Skeletal muscle cell (primary cell): ENCODE measurements at places on chromosomes 12 and 14.

GRCh38 chr12:112539221-112539620 lies 120.5 kb downstream of the PTPN11 start:
- DNase-seq: no peak

- DNase-seq: no peak
Measured at GRCh38 chr14:73696466-73697400, 17.5 kb downstream of the PNMA1 start.

DNA sequence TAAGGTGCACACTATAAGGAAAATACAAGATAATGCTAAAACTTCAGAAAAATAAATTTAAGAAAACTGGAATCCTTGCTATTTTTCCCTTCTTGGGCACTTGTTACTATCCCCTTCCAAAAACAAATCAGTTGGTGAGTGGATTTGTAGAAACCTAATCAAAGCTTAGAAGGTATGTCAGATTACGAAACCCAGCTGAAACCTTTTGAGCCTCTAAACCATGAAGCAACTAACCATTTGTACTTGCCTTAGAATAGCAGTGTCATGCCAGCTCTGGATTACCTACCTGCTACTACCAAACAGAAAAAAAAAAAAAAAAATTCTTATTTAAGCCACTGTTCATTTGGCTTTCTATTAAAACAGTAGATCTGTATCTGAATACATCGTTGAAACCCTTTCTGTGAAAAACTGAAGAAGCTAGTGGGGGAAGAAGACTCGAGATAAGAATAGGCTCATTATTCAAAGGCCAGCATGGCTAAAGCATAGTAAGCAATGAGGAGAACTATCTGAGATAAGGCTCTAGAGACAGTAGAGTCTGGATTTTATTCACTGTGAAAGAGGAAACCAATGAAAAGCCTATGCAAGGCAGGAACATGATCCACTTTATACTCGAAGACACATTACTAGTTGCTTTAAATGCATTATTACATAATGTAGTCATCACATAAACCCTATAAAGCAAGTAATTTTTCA lies 30.2 kb downstream of the OSBPL8 start:
- DNase-seq: no peak

DNA sequence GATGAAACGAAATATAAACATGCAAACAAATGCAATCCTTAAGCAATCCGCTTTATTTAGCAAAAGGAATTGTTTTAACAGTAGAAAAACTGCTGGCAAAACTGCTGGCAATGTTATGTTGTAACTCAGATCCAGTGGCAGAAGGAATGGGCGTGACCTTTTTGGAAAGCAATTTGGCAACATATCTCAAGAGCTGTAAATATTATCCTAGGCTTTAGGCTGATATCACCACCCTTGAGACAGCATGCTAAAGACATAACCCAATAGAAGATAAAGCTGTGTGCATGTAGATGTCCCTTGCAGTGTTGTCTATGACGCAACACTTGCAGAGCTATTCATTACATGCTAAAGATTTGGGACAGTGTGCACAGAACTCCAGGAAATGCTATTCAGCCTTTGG lies 138.5 kb downstream of the DICER1 start:
- DNase-seq: no peak

DNA sequence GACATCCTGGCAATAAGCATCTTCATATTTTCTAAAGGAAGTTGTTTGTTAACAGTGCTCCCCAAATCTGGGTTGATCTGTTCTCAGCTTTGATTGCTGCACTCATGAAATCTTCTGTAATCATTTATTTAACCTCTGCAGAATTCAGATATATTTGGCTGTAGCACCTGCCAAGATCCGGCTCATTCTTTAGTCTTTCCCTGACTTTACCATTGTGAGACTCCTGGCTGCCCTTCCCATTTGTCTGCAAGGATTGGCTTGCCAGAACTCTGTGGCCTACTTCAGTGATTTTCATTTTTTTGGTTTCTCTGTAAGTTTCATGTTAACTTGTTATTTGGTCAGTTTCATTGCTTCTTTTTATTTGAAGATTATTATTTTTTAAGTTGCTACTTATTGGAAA lies 191.2 kb upstream of the PLXNC1 start:
- DNase-seq: no peak

GRCh38 chr12:79659961-79660431 lies 30.8 kb downstream of the PAWR start:
- no peak for DNase-seq

DNA sequence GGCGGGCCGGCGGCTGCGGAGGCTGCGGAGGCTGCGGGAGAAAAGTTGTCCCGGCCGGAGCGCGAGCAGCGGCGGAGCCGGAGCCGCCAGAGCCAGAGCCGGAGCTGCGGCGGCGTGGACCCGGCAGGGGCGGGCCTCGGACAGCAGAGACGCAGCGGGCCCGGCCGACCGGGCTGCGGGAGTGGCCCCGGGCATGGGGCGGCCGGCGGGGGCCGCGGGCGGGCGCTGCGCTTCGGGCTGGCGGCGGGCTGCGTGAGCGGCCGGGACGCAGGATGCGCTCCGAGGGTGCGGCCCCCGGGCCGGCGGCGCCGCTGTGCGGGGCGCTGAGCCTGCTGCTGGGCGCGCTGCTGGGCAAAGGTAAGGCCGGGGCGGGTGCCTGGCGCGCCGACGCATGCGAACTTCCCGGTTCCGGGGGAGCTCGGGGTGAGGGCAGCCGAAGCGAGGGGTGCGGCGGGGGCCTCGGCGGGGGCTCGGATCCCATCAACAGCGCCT lies at the start of gene TMEM132C:
TMEM132C (plus strand) TSS at position 40 of the 492 bp plus-strand sequence; CDS start at position 273, 233 bp downstream.
- no peak for DNase-seq

DNA sequence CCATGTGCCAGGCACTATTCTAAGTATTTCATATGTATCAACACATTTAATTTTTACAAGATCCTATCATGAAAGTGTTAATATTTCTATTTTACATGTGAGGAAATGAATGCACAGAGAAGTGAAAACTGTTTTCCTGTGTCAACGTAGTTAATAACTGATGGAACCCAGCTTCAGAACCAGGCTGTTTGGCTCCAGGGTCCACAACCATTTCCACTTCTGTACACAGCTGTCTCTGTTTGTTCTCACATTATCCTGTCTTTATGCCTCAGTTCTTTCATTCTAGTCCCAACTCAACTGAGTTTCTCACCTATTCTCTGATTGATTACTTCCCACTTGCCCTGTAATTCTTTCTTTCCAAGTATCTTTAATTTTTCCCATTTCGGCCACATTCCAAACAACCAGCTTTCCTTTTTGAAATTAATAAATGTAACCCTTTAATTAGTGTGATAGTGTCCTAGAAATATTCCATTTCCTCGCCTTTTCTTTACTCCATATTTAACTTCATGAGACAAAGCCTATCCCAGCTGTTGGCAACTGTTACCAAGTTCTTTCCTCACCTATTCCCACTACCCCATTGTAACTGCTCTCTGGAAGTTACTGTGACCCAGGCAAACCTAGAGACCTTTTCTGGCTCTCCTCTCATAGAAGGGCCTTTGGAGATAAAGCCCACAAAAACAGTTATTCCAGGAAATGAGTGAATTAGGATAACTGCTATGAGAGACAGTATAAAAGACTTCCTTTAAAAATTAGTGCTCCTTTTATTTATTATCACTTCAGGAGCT lies 218.7 kb downstream of the RASSF9 start:
- DNase-seq: no peak

DNA sequence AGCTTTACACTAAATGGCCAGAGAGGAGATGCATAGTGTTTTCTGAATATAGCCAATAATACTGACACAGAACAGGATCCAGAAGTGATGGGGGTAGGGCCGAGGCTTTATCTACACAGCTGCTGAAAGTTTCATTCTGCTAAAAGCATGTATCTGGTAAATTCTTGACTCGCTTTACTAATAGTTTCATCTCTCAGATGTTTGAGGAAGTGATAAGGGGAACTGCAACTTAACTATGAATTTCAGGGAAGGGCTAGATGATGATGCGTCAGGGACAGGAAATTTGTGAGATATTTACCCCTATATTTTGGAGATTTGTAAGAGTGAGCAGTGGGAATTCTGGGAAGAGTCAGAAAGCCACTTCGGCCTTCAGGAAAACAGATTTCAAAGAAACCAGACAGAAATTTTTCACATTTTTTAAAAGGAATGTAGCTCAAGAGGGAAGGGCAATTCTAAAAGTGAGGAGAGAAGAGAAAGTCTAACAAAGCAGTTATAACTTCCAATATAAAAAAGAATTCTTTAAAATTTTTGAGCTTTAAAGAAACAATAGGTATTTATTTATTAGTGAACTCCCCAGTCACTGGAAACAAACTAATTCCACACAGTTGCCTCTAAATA lies 243.1 kb downstream of the BCAT1 start:
- no peak for DNase-seq

- no peak for DNase-seq
Measured at GRCh38 chr12:5390174-5390799, 41.6 kb upstream of the NTF3 start.

DNA sequence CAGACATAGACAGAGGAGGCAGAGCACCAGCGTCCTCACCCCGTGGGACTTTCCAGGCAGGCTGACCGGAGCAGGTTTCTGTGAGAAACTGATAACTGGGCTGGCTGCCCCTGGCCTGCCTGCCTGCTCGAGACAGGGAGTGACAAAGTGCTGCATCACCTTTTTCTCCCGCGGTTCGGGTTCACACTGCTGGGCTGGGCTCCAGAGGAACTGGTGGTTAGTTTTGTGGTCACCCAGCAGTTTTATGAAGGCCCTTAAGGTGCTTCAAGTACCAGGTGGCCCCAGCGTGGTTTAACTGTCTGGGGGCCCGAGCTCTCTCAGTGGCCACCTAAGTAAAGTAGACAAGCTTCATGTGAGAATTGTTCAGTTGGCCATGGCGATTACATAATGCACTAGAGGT lies 1073.6 kb downstream of the BCL11B start:
- no peak for DNase-seq

DNA sequence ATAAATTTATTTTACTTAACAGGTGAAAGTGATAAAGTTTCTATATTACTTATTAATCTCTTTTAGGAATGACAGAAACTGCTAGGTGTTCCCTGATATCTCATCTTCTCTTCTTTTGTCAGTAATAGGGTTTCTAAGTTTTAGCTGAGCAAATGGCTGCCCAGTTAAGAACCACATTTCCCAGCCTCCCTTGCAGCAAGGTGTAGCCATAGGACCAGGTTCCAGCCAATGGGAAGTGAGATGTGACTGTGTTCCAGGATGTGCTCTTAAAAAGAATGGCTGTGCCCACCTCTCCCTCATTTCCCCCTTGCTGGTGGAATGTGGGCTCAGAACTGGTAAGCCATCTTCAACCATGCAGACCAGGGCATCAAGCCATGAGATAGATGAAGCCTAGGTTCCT lies 165.6 kb downstream of the HELB start:
- DNase-seq: no peak

DNA sequence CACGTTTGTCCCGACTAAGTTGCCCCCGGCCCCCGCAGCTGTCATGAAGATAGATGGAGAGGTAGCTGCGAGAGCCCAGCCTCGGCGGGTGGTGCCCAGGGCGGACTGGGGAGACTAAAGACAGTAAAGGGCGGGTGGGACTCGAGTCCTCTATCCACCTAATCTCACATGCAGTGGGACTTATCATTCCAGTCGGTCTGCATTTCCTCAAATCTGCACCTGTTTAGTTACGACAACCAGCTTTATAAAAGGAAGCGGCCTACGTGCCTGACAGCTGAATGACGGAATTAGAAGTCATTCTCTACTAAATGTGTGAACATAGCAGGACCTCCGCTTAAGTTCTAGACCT lies 109.8 kb upstream of the EGLN3 start:
- no peak for DNase-seq

DNA sequence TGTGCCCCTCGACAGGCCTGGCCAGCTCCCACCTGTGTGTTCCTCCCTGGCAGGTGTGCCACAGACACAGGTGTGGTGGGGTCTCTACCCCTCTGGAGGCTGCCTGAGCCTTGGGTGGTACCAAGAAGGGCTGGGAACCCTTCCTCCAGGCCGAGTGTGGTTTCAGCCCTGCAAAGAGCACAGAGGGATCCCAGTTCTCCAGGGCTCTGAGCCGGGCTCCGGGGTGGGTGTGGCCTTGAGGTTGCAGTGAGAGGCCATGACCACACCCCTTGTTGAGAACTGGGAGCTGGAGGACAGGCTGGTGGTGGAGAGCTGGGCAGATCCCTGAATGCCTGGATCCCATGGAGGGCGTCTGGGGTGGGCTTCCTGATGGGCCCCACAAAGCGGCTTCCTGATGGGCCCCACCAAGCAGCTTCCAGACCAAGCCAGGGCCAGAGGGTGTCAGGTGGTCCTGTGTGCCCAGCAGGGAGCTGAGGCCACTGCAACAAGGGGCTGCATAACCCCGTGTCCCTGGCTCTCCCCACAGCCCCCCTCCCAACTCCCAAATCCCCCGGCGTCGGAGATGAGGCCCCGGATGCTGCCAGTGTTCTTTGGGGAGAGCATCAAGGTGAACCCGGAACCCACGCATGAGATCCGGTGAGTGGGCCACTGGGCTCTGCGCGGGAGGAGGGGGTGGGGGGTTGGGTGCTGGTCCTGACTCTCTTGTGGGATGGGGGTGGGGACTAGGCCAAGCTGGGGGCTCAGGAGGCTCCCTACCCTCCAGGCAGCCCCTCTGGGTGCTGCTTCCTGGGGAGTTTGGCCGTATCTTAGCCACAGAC lies 16.6 kb downstream of the RFLNA start:
- DNase-seq: no peak

GRCh38 chr14:60090864-60091519 lies 731 bp upstream of the PCNX4 start:
- DNase-seq: peak; percentile 49

DNA sequence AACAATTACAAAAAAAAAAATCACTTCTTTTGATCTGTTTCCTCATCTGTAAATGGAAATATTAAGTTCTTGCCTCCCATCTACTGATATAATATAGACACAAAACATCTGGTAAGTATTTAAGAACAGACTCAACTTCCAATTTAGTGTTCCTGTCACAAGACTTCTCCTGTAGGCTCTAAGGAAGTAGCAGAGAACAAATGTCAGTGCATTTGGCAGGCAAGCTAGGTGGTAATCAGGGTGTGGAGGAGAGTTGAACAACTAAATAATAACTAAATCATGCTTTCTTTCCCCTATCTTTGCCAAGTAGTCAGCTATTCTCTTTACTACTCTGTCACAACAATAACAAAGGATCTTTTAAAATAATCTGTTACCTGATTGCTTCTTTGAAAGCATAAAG lies 22.1 kb downstream of the BAZ1A start:
- DNase-seq: no peak
